ENCODE measurements at places on chromosomes 5 and 9.

GRCh38 chr5:133232011-133232410 is 180.2 kb downstream of the HSPA4 start:
- no peak for DNase-seq

DNA sequence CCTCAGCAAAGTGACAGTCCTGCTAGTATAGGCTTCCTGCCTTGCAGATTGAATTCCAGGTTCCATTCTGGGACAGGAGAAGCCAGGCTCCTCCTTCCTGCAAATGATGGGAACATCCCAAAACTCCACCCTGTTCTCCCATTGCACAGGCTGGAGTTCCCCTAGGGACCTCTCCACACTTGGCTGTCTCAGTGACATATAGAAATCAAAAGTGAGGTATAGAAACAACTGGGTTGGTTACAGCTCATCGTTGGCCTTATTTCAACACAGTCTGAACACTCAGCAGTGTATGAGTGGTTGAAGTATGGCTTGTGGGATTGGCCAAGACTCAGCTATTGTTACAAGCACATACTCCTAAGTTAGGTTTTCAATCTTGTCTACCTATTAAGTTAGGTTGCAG is 157.8 kb upstream of the FTMT start:
- DNase-seq = no peak

GRCh38 chr9:124485936-124486335 is 21.3 kb downstream of the NR5A1 start:
- no peak for DNase-seq

- no peak for DNase-seq
Measured at GRCh38 chr5:3297853-3298252, 297.8 kb upstream of the IRX1 start.

DNA sequence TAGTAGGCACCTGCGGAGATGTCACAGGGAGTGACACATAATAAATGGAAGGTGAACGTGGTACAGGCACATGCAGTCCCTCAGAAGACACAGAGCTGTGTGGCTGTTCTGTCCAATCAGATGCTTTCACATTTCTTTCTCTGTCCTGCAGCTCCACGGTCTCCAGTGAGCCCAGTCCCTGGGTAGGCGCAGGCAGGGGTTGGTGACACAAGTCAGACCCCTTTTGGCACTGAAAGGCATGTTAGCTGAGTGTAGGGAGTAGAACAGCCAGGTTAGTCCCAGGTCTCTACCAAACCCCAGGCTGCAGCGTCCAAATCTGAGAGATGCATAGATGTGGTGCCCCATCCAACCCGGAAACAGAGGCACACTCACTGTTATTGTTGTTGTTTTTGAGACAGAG is 2.8 kb downstream of the SLC31A2 start:
- DNase-seq = no peak

DNA sequence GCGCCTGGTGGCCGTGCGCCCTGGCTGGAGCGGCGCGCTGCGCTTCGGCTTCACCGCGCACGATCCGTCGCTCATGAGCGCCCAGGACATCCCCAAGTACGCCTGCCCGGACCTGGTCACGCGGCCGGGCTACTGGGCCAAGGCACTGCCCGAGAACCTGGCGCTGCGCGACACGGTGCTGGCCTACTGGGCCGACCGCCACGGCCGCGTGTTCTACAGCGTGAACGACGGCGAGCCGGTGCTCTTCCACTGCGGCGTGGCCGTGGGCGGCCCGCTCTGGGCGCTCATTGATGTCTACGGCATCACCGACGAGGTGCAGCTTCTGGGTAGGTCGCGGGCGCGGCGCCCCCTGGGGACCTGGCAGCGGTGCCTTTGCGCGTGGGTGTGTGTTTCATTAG is 28.9 kb downstream of the NEURL1B start:
- no peak for DNase-seq

- DNase-seq = no peak
Measured at GRCh38 chr9:76181781-76182180, 212.4 kb downstream of the RFK start.

- no peak for DNase-seq
Measured at GRCh38 chr9:68739621-68740174, 34.7 kb downstream of the PIP5K1B start.

GRCh38 chr9:10146517-10147331 is 466.1 kb downstream of the PTPRD start:
- no peak for DNase-seq

DNA sequence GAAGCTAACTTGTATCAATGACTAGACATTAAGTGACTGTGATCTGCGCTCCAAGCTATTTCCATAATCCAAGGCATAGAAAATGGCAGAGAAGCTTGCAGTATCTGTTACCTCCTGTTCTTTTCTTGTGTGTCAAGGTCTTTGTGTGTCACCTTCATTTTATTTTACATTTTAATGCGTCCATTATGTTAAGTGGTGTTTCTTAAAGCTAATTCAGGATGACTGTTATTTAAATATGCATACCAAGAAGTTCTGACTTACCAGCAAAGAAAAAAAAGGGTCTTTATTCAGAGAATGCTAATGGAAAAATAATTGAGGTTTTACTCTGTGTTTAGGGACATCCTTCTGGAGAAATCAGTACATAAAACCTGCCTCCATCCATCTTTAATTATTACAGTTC is 52.3 kb downstream of the STK32A start:
- no peak for DNase-seq

- DNase-seq = no peak
Measured at GRCh38 chr9:21252721-21253547, 13.1 kb upstream of the IFNA14 start.

DNA sequence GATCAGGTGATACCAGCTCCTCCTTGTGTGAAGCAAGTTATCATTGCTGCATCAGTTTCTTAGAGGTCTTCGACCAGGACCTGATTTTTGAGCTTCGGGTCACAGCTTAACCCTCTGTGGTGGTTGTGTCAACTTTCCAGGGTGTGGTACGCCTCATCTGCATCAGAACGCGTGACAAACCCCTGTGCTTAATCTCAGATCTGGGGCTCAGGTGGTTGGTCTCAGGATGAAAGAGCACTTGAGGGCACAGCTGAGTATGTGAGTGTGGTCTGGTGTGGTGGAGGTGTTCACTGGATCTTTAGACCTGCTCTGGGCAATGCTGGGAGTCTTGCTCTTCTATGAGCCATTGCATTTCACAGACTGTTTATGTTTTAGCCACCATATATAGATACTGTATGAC is 64.1 kb downstream of the OSTF1 start:
- peak; percentile 55 for DNase-seq

DNA sequence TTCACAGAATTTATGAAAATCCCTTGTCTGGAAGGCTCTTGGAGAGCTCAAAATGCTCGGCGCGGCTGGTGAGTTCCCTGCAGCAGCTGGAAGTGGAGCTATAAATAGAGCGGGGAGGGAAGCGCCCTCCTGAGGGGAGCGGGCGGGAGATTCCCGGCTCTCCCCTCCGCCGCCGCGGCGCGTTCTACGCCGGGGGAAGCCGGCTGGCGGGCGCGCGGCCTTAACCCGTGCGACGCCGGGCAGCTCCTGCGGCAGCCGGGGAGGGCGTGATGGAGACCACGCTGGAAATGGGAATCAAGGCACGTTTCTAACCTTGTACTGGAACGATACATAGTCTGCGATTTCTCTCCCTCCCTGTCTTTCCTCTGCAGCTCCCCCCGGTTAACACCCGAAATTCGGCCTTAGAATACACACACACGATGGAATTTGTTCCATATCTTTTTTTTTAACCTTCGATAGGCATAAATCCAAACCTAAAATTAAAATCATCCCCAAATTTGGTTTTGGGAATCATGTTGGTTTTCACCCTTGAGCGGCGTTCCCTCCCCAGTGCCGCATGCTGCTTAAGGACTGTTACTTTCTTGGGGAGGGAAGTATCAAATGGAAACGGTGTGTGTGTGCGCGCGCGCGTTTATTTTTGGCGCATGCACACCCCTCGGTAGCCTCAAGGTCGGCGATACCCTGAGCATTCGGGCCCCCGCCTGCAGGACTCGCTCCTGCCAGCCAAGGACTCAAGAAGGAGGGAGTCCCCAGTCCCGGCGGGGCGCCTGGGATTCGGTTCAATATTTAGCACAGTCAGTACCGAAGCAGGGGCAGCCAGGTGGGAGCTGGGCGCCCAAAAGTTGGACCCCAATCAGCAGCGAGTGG is 306.3 kb upstream of the KCNN2 start:
- no peak for DNase-seq

DNA sequence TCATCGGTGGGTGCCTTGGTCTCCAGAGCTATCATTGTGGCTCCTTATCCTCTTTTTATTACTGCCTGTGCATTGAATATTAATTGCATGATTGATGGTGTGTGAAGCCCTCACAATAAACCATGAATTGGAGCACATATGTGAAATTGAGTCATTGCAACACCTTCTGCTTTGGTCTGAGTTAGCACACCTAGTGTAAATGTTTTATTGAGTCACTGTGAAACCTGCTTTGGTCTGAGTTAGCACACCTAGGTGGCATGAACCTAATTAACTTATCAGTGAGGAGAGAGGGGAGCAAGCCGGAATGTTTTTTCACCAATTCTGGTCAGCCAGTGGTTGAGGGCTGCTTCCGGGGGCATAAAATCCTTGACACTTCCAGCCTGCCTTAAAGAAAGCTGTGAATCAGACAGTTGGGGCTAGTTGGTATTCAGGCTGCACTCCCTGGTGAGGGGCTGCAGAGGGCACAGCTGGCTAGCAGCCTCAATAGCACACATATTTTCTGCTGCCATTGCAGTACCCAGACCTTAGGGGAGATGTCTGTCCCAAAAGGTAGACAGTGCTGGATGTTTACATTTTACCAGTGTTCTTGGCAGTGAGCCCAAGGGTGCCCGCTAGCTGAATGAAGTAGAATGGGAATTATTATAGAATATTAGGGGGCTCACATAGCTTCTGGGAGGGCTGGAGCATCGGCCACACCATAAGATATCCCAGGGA is 76.5 kb upstream of the GOLM1 start:
- DNase-seq = no peak

DNA sequence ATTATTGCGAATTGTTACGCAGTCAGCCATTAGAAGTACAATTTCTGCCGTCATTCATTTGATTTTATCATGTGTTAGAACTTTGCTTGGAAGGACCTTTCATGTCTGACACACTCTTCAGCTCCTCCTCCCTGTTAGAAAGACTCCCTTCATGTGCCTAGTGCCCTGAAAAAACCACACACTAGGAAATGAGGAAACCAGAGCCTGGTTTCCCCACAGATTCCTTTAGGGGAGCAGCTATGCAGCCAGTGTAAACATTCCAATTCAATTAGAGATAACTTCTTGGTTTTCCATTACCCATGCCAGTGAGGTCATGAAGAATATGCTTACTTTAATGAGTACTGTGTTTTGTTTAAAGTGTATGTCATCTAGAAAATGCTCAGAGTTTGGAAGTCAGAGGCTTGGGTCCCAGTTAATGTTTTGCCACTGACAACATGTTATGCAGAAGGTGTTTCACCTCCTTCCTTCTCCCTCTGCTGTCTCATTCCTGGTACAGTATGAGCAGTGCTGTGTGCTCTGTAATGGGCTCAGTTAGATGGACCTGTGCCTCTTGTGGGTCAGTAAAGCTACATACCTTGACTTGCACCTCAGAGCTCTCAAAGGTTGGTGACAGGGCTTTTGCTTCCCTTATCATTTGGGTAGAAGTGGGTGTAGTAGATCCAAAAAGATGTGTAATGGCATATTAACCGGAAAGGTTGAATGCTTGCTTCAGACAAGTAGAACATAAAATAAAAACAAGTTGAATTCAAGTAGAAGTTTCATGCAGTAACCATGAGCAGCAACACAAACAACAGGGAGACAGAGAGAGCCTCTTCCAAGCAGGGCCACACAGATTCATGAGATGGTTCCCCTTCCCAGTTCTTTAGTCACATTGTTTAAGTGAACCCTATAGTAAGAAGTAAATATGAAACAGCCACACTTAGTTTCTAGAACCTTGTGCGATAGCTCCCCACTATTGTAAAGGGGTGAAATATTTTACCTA is 52.6 kb upstream of the TNFAIP8 start:
- no peak for DNase-seq

All from activated T-helper 1 cell treated with anti-CD3 and anti-CD28 coated beads, Interleukin-12 subunit alpha, Interleukin-12 subunit beta, Interleukin-2, Interleukin-4 antibody, amounts not matched to agents 30 ng/mL and 10 ng/mL and 1 ng/mL, durations not matched to agents 14 hours and 24 hours and 36 hours (primary cell).